Progenitor cell of endocrine pancreas (in vitro differentiated cells): ENCODE measurements at places on chromosomes 3 and 15.

DNA sequence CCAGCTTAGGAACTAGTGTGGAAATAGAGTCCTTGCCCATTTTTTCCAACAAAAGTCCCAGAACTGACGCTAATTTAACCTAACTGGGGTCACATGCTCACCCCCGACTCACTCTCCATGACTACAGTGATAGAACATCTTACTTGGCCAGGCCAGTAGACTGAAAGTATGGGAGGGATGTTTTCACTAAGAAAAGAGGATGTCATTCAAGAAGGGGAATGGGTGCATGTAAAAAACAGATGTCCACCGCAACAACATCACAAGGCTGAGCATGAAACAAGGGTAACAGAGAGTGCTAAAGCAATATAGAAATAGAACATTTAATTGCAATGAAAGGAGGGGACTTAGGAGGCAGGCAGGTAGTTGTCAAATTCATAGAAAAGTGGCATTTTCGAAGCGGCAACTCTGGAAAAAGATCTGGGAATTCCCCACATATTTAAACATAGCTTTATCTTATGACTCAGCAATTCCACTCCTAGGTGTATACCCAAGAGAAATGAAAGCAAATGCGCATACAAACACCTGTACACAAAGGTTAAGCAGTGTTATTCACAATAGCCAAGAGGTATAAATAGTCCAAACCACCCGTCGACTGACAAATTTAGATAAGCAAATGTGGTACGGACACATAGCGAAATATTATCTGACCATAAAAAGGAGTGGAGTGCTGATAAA, 41.1 kb upstream of the UBE2E2 start:
- DNase-seq = no peak

- DNase-seq = peak; percentile 14
These were observed 363 bp downstream of the GTF2E1 start for GRCh38 chr3:120742849-120743365.

- no peak for DNase-seq
These were observed 86.8 kb downstream of the LSM3 start for GRCh38 chr3:14265246-14265962.

GRCh38 chr3:24060055-24060454, 115.0 kb downstream of the NR1D2 start:
- DNase-seq = no peak

DNA sequence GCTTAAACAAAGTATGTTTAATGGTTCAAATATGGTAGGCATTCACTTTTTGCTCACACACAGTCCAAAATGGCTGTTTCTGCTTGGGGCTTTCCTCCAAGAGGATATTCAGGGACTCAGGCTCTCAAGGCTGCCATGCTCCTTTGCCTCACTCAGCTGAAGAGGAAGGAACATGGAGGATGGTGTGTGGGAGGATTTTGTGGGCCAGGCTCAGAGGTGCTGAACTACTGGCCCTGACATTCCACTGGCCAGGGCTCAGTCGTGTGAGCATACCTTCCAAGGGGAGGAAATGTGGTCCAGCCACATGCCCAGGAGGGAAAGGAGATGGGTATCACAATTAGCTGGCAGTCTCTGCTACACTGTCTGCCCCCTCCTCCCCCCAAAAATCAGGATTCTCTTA, 8.7 kb downstream of the PXYLP1 start:
- no peak for DNase-seq

DNA sequence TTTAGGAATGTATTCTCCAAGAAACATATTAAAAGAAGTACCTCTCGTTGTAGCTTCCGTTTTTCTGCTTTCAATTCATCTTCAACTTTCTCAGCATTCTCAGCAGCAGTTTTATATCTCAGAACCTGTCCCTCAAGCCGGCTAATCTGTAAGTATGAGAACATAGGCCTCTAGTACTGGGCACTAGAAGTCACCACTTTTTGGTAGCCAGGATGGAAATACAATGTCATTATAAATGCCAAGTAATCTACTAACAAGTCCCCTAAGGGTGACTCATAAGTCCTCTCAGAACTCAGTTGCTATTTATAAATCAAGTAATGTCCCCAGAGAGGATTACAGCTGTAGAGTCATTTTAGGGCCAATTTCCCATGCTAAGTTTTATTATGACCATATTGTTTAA, 61.1 kb downstream of the MLH1 start:
- no peak for DNase-seq

GRCh38 chr15:52794665-52795463, 4.7 kb upstream of the ONECUT1 start:
- DNase-seq = no peak
